CD4-positive, alpha-beta T cell (primary cell): ENCODE measurements at places on chromosomes 5 and 9. TPM values are rescaled to one million over a fixed set of nuclear protein-coding genes. Genes with fewer than 3 reads are reported as not detected.

DNA sequence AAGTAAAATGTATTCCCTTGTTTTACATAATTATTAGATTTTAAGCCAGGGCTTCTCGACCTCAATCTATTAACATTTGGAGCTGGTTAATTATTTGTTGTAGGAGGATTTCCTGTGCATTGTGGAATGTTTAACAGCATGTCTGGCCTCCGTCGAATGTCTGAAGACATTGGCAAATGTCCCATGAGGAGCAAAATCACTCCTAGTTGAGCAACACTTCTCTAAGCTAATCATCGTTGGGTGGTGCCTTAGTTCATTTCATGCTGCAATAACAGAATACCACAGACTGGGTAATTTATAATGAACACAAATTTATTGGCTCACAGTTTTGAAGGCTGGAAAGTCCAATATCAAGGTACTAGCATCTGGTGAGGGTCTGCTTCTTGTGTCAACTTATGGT, 13.4 kb upstream of the VPS13A start:
- no peak for DNase-seq

CDX1 gene
- total RNA-seq: not detected

DDX4 gene
- not detected for total RNA-seq

FOXD4L6 gene
- not detected for total RNA-seq

BHMT2 gene
- total RNA-seq: not detected
